ENCODE measurements at places on chromosomes 11 and 22.

GRCh38 chr11:134730101-134730500, 318.1 kb upstream of the B3GAT1 start:
- no peak for DNase-seq

DNA sequence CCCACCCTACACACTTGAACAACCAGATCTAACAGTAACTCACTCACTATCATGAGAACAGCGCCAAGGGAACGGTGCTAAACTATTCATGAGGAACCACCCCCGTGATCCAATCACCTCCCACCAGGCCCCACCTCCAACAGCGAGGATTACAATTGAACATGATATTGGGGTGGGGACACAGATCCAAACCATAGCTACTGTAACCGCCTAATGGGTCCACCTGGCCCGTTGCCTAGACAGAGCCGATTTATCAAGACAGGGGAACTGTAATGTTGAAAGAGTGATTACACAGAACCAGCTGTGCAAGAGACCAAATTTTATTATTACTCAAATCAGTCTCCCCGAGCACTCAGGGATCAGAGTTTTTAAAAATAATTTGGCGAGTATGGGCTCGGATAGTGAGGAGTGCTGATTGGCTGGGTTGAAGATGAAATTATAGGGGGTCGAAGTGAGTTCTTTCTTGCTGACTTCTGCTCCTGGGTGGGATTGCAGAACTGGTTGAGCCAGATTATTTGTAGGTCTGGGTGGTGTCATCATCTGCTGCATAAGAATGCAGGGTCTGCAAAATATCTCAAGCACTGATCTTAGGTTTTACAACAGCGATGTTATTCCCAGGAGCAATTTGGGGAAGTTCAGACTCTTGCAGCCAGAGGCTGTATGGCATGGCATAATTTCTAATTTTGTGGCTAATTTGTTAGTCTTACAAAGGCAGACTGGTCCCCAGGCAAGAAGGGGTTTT, 17.9 kb upstream of the ZC3H12C start:
- no peak for DNase-seq

DNA sequence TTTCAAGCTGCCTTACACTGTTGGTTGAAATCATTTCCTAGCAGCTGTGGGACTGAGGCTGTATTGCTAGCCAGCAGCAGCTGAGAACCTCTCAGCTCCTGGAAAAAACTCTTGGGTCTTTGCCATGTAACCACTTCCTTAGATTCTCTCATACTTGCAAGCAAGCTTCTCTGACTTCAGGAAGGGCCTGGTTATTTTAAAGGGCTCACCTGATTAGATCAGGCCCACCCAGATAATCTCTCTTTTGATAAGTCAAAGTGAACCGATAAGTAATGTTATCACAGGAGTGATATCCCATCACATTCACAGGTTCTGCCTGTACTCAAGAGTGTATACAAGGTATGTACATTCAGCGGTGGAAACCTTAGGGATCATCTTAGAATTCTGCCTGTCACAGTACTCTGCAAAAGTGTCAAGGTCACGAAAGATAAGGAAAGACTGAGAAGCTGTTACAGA, 7.4 kb upstream of the CLPB start:
- DNase-seq = no peak

DNA sequence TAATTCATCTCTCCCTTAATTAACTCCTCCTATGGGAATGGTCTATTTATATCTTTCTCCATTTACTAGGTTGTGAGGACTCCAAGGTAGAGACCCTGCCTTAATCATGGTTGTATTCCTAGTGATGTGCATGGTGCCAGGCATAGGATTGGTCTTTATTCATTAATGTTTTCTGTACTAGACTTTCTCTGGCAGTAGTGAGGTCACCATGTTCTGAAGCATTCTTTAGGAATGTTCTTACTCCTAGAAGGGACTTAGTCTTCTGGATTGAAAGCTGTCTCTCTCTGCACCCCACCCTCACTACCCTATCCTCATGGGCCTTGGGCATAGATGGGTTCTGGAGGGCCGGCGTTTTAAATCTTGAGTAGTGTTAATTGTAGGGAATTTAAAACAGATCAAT, 10.6 kb upstream of the INSC start:
- DNase-seq = no peak

- DNase-seq = no peak
Measured at GRCh38 chr22:36197065-36197440, 4.6 kb downstream of the APOL4 start.

- no peak for DNase-seq
Measured at GRCh38 chr11:35529971-35530495, 4.6 kb upstream of the PAMR1 start.

GRCh38 chr22:50102946-50103345, 13.1 kb downstream of the MOV10L1 start:
- DNase-seq = no peak

GRCh38 chr11:720017-720641, 14.1 kb downstream of the EPS8L2 start:
- no peak for DNase-seq

DNA sequence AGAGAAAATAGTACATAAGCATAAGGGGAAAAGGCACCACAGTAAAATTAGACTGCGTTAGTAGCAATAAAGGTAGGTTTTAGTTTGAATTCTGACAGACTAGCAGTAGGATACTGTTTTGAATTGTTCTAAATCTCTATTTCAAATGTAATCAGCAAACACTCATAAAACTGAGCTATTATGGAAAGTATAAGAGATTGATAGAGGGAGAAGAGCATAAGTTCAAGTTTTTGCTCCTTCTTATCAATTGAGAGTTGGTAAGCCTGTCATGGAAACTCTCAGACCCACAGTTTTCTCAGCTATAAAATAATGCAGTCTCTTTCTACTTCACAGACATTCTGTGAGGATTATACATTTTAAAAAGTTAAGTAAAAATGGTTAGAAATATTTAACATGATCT, 840.2 kb upstream of the CNTN5 start:
- DNase-seq = no peak

- no peak for DNase-seq
Measured at GRCh38 chr11:28860893-28861292, 752.7 kb downstream of the METTL15 start.

DNA sequence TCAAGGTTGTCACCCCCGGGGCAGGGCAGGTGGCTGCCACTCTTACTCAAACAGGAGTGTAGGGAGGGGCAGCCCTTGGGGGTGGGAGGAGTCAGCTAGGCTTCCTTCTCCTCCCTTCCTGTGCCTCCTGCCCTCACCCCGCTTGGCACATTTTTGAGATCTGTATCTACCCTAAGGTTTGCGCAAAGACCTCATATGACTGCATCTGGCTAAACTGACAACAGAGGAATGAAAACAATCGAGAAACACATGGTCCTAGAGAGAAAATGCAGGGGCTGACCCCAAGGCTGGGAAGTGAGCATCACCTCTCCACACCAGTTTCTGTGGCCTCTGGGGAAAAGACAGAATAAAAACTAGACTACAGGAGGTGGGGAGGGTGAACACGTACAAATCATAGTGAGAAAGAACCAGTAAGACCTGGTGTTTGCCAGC, 28.1 kb downstream of the IGSF9B start:
- DNase-seq = peak; percentile 38

GRCh38 chr11:11882539-11882938, 40.8 kb downstream of the USP47 start:
- DNase-seq = no peak

GRCh38 chr11:97964332-97965004, 1056.3 kb upstream of the CNTN5 start:
- DNase-seq = no peak

Data from colonic mucosa (tissue), 4 donors.